Right renal cortex interstitium (tissue), 3 donors: ENCODE measurements at places on chromosomes 12 and 14.

GRCh38 chr14:64944041-64944440 lies 1.5 kb upstream of the GPX2 start:
- DNase-seq, result no peak

GRCh38 chr14:60183741-60184140 lies 18.5 kb upstream of the DHRS7 start:
- DNase-seq, result no peak

- no peak for DNase-seq
Measured at GRCh38 chr14:61503167-61503801, 181.9 kb downstream of the PRKCH start.

DNA sequence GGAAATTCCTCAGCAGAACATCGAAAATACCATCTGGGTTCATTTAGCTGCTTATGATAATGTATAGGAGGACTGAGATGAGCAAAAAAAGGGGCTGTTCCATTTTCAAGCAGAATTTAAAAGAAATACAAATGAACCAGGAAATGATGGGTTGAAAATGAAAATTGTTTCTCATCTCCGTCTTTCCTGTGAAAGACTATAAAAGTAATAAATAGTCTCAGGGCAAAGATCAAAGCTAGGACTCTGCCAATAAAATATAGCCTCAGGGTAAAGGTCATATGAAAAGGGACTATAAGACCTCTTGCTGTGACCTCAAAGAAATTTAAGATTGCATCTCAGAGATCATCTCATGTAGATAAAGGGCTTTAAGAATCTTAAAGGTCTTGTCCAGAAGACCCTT lies 478.0 kb downstream of the BTG1 start:
- DNase-seq, result no peak

- DNase-seq, result no peak
Measured at GRCh38 chr14:80764496-80764895, 177.0 kb downstream of the CEP128 start.

DNA sequence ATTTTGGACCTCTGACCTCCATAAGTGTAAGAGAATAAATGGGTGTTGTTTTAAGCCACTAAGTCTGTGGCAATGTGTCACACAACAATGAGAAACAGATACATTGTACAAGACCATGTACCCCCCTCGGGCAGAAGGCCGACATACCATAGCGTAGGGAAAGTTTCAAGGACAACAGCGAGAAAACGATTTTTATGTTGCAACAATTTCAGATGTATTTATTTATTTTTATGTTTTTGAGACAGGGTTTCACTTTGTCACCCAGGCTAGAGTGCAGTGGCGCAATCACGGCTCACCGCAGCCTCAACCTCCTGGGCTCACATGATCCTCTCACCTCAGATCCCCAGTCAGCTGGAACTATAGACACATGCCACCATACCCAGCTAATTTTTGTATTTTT lies 136.4 kb upstream of the NCOR2 start:
- no peak for DNase-seq

DNA sequence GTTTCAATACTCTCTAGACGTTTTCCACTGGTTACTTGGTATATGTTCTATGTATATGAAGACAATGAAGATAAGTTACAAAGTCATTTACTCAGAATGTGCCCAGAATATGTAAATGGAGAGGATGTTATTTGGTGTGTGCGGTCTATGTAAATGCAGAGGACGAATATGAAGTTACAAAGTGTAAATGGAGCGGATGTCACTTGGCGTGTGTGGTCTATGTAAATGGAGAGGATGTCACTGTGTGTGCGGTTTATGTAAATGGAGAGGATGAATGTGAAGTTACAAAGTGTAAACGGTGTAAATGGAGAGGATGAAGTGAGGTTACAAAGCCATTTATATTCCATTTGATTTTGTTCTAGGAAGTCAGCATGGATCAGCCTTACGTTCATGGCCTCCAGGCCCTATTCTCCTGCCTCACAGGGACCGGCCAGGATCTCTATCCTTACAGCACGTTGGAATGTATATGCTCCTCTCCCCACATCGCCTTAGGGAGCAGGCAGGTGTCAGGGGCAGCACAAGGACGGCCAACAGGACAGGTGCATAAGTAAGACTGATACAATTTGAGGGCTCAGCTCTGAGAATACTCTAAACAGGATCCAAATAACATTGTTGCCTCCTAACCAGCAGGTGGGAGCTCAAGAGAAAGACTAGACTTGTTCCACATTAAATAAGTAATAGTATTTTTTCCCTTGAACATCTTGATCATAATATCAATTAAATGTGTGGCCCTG lies 42.4 kb downstream of the GLRX5 start:
- no peak for DNase-seq

GRCh38 chr12:96510306-96510764 lies 21.0 kb downstream of the CFAP54 start:
- no peak for DNase-seq

DNA sequence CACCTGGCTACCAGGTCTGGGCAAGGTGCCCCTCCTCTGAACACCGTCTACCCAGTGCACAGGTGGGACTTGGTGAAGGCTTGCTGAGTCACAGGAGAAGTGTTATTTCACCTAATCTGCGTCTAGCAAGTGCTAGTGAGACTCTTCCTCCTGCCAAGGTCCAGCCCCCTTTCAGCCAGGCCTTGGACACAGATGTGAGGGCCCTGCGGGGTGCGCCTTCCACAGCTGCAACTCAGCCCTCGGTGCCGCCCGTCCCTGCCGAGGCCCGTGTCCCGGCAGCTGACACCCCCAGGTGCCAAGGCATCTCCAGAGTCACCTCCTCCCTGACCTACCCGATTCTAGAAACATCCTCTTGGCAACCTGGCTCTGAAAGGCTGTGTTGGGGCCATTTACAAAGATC lies 55.1 kb downstream of the PRIMA1 start:
- DNase-seq, result no peak

DNA sequence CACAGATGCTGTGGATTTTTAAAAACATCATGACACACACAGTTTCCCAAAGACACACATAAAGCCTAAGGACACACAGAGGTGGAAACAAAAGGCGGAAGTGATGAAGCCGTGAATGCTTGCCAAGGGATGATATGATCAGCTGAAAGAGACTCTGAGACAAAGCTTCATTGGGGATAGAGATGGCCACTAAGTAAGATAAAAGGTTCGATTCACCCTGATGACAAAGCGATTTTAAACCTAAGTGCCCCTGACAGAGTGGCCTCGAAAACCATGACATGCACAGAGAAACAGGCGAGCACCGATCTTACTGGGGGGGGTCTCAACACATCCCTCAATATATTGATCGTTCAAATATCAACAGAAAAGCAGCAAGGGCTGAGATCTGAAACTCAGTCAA lies 20.3 kb upstream of the EIF5 start:
- DNase-seq, result no peak

GRCh38 chr14:37595809-37596621 lies 586 bp downstream of the TTC6 start:
- DNase-seq, result no peak

- DNase-seq, result no peak
Measured at GRCh38 chr12:22037947-22038346, 8.1 kb upstream of the CMAS start.

DNA sequence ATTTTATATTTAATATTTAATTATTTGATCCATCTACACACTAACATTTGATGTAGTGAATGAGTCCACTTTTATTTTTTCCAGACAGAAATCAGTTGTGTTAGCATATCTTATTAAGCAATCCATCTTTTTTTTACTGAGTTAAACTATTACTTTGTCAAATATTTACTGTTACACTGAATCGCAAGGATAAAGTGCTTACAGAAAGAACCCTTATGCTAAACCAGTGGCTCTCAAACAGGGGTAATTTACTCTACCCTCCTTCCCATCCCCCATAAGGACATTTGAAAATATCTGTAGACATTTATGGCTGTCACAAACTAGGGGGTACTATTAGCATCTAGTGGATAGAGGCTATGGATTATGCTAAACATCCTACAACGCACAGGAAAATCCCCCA lies 508.2 kb downstream of the C12orf50 start:
- DNase-seq, result no peak

DNA sequence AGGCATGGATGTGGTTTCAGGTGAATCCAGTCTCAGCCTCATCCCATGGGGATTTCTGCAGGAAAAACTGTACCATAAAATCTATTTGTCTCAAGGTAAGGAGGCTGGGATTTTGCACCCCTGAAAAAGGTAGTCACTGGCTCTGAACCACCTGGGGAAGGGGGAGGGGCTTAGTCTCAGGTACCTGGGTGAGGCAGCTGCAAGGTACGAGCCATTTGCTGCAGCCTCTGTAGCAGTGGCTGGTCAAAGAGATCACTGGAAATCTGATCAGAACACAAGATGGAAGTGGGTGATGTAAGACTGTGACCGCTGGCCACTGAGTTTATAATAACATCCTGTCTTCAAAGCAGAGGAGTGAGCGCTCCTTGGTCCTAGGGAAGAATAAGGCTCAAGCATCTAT lies 209.9 kb upstream of the NOS1 start:
- DNase-seq, result no peak

DNA sequence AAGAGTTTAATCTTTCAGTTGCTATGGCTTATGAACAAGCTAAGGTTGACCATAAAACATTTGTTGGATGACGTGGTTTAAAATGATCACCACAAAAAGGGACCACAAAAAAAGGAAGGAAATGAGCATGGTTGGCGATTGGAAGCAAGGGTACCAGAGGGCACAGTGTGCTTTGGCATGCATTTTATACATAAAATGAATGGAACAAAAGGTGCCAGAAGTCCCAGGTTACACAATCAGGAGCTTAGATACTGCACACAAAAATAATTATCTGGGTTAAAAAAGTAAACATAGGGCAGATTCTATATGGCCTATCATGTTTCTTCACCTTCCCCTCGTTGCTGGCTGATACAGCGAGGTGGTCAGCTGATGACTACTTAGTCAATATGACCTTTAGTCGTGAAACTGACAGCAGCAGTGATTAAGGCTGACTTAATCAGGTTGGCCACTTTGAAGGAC lies 50.7 kb downstream of the ZC3H14 start:
- no peak for DNase-seq

- no peak for DNase-seq
Measured at GRCh38 chr12:18967814-18968213, 161.7 kb upstream of the PLEKHA5 start.

GRCh38 chr12:68349220-68349621 lies 17.1 kb upstream of the MDM1 start:
- no peak for DNase-seq

- no peak for DNase-seq
Measured at GRCh38 chr14:65620195-65620594, 207.7 kb downstream of the FUT8 start.

DNA sequence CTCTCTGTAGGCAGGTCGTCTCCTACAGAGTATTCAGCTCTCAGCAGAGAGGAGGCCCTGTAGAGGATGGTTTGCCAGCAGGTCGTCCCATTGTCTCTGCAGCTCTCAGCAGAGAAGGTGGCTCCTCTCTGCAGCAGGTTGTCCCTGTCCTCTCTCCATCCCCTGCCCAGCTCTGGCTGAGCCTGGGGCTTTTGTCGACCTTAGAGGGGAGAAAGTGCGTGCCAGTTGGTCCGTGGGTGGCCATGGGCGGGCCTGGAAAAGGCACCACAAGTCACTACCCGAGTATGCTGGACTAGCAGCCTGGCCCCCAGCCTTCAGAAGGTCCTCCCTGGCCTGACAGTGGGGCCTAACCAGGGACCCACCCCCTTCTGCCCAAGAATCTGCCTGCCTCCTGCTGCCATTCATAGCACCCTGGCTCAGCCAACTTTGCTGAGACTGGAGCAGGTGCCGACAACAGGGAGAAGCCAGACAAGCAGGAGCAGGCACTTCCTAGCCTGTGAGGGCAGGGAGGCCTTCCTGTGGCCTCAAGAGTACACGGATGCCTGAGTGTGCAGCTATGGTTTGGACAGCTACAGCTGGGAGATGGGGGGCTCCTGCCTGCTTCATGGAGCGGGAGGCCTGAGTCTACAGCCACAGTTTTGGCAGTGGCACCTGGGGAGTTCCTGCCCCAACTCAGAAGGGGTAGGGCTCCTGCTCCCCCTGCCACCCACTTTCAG lies 59.7 kb upstream of the KCNH3 start:
- no peak for DNase-seq

- DNase-seq, result no peak
Measured at GRCh38 chr12:103786201-103786600, 54.8 kb downstream of the NT5DC3 start.

DNA sequence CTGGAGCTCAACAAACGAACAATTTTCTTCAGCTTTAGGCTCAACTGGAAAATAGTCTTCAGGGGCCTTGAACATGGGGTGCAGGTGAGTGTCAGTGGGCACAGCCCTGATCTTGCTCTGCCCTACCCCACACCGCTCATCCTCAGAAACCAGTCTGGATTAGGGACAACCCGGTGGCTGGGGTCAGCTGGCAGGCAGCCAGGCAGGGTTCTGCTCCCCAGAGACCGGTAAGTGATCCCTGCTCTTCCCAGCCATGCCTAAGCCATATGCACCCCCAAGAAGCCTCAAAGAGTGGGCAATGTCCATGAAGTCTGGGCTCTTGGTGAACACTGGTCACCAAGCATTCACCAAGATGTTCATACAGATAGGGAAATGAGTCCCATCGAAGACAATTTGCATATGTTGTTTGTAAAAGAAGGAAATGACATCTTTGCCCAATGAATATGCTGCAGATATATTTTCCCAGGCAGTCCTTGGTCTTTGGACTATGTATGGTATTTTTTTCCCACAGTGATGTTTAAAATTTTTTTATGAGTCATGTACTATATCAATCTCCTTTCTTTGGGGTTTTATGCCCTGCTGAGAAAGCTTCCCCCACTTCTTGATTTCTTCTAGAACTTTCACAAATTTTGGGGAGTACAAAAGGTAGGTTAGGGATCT lies 63.9 kb upstream of the VASH1 start:
- no peak for DNase-seq

DNA sequence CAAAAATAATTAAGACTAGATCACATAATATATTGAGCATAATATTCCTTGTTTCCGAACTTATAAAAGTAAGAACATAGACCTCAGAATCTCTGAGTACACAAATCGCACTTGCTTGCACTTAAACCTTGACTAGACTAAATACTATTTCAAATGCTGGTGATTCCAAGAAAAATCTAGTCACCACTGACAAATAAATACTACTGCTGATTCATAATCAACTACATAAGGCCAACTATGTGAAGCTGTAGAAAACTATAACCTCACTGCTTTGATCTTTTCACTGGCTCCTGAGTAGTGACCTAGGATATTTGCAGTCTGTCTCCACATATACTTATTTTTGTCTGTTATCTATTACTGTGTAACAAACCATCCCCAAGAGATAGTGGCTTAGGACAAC lies 245.4 kb downstream of the DIO2 start:
- DNase-seq, result no peak

DNA sequence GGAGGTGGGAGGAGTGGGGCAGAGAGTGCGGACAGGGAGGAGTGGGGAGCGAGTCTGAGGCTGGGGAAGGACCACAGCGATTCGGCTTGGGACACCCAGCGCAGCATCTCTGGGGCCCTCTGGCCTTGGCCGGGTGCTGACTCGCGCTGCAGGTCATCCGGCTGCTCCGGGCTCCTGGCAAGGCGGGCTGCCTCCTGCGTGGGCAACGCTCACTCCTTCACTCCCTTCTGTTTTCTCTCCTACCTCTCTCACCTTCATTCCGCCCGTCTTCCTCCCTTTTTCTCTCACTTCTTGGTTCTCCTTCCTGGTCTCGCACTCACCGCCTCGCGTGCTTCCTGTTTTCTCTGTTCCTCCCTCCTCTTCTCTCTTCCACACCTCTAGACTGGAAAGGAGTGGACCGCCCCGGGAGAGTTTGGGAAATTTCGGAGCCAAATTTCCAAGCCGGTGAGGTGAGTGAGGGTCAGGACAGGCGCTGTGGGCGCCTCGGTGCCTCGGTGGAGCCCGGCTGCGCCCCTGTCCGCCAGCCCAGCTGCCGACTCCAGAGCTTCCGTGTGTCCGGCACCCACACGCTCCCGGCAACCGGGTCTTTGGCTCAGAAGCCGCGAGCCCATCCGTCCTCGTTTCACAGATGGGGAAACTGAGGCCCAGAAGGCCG lies 86.7 kb downstream of the B4GALNT3 start:
- DNase-seq, result no peak
